ENCODE measurements at places on chromosomes 1 and 21.

GRCh38 chr1:221816899-221817298 is 75.0 kb upstream of the DUSP10 start:
- no peak for DNase-seq

GRCh38 chr1:66493731-66494130 is 40.2 kb upstream of the SGIP1 start:
- DNase-seq = no peak

- DNase-seq = no peak
Measured at GRCh38 chr1:96075704-96076455, 645.7 kb upstream of the PTBP2 start.

DNA sequence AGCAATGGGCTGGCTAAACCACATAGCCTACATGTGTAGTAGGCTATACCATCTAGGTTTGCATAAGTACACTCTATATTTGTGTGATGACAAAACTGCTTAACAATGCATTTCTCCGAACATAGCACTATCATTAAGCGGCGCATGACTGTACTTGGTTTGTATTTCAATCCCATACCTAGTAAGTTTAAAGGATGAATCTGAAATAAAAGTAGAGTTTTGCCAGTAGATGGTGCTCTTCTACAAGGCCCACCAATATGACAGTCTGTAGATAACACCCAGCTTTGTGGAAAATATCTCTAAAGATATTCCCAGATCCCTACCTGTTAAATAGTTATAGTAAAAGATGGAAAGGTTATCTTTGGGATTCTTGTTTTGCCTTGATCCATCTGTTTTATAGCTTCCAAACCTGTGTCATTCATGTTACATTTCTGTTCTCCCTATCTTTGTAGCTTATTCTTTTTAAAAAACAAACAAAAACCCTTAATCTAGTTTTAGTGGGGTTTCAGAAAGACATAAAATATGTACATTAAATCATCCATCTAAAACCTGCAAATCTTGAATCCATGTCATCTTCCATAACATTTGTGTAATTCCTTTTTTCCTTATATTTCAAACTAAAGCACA is 33.9 kb upstream of the ASPM start:
- no peak for DNase-seq

- no peak for DNase-seq
Measured at GRCh38 chr1:26820784-26821269, 5.7 kb upstream of the ZDHHC18 start.

DNA sequence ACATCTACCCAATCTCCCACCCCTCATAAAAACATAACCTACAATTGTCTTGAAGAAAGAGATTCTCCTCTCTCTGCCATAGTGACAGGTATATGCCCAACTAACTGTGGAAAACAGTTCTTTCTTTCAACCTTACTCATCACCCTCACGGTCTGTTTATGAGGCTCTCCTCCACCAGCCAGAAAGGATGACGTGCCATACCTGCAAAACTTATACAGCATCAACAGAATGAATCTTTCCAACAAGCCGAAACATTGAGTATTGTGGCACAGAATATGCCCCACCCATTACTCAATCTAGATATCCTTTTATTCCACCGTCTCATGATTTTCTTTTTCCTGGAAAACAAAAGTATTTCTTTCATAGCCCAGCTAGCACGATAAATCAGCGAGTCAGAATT is 55.7 kb downstream of the RBM11 start:
- no peak for DNase-seq

DNA sequence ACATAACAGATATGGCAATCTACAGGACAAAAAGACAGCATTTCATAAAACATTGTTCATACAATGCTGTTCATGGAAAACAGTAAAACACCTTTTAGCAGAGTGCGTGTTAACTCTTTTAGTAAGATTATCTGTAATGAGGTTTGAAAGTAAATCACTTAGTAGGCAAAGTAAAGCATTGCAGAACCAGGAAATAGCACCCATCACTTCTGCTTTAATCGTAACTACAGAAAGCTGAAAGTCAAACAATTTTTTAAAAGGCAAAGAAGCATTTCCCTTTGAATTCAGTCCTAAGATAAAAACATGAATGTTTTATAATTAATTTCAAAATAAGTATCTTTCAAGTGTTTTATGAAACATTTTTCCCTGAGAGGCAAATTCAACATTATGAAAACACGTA is 63.3 kb upstream of the RNF11 start:
- DNase-seq = no peak

GRCh38 chr1:168373869-168374268 is 93.2 kb downstream of the TBX19 start:
- DNase-seq = no peak

DNA sequence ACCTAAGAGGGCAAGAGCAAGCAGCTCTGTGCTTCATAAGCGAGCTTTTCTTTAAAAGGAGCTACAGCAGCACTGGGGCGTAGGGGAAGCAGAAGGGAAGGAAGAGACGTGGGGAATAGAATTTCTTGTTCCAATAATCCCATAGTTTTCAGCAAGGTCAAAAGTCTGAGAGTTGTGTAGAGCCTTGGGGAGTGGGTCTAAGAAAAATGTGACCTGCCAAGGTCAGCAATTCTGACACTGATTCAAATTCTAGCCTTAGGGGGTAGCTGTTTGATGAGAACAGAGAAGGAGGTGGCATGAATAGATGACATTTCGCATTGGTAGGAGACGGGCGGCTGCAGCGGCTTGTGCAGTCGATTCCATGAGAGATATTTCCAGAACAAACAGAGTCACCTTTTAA is 22.4 kb downstream of the PRRX1 start:
- DNase-seq = no peak

GRCh38 chr1:213697192-213697802 is 290.5 kb upstream of the PROX1 start:
- DNase-seq = no peak

DNA sequence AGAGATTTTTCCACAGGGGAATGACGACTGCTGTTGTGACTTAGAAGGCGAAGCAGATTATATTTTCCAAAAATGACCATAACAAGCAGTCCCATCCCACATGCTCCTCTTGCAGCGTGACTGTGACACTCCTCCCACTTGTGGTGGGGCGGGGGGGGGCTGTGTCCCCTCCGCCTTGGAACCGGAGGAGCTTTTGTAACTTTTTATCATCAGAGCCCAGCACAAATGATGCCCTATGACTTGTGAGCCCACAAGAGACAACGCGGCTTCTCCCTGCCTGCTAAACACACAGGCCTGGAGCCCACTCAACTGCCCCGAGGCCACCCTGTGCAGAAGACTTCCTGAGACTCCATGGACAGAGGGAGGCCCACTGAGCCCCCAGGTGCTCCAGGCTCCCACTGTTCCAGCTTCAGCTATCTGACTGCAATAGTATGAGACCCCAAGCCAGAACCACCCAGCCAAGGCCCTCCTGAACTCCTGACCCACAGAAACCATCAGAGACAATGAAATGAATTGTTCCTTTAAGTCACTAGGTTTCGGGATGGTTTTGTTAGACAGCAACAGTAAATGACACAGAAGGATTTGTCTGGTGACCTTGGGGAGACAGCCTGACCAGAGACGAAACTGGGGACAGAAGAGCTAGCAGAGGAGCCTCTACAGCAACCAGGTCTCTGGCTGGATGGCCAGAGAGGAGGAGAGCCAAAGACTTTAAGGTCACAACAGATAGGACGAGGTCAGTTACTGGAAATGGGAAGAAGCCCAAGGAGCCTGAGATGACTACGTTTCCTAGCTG is 58.8 kb downstream of the CAPZB start:
- no peak for DNase-seq

- no peak for DNase-seq
Measured at GRCh38 chr1:237690656-237691055, 200.1 kb downstream of the ZP4 start.

DNA sequence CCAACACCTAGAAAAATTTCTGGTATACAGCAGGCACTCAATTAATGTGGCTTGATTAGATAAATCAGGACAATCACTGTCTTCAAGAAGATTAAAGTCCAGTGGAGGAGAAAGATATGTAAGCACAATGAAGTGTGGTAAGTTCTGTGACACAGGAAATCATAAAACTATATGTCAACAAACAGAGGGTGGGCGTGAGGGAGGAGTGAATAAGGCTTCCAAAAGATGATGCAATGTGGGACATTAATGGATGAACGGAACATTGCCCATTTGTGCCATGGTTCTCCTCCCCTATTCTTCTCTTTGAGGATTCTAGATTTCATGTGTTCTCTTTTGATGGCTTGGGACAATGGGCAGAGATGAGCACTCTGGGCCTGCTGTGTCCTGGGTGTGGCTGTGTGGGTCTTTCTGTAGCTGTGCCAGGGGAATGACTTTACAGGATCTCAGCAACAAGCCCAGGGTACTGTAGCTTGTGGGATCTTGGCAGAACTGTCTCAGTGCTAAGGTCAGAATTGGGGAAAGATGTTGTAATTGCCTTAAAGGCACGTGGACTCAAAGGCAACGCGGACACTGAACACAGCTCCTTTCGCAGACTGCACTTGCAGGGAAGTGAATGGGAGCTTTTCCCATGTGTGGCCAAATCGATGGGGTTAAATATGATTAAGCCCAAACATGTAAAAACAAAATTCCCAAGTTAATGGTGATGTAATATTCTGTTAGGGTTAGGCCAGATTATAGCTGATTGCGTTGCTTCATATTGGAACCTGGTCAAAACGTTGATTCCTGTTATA is 366.9 kb downstream of the TGFB2 start:
- no peak for DNase-seq

- no peak for DNase-seq
Measured at GRCh38 chr21:33228455-33228854, 1.3 kb upstream of the IFNAR2 start.

- no peak for DNase-seq
Measured at GRCh38 chr1:200448034-200448762, 38.4 kb upstream of the ZNF281 start.

DNA sequence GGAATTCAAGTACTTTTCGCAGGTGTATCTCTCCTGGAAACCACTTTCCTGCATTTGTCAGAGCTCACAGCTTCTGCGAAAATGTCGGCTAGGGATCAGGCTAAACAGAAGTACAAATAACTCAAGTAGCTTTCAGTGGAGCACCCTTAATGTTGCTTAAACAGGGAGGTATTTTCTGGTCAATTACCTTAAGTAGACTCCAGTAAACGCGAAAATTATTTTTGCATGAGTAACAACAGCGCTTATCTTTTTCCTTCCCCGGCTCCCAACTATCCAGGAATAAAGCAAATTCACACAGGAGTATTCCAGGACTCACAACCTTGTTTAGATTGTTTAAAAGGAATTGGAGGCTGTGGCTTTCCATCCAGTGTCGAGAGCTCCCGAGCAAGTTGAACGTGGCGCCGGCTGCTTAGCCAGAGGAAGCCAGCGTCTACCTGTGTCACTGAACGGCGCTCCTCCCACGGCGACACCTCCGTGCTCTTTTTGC is 7.3 kb upstream of the SIM2 start:
- DNase-seq = no peak

GRCh38 chr1:32112806-32113375 is 5.0 kb downstream of the KPNA6 start:
- no peak for DNase-seq

- no peak for DNase-seq
Measured at GRCh38 chr1:47765742-47766485, 231.3 kb downstream of the TRABD2B start.

GRCh38 chr1:114997510-114998289 is 31.9 kb upstream of the TSHB start:
- no peak for DNase-seq

DNA sequence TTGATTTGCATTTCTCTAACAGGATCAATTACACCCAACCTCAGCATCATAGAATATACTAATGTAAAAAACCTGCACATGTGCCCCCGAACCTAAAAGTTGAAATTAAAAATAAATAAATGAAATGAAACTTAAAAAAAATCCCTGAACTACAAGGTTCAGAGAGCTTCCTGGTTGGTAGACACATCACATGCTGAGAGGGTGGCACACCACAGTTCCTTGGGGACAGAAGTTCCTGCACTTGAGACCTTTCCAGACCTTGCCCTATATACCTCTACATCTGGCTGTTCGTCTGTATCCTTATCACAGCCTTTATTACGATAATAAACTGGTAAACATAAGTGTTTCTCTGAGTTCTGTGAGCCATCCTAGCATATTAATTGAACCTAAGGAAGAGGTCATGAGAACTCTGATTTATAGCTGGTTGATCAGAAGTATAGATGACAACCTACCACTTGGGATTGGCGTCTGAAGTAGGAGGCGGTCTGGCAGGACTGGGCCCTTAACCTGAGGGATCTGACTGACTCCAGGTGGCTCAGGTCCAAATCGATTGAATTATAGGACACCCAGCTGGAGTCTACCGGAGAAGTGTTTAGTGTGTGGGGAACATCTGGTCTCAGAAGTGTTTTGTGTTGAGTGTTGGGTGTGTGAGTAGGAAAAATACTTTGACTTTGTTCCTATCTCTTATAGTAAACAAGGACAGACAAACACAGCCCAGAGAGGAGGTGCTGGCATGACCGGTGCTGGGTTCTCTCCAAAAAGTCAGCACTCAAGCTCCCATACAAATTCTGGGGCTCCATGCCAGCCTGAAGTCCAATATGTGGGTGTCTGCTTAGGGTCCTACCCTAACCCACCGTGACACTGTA is 19.0 kb downstream of the C1orf115 start:
- DNase-seq = no peak

GRCh38 chr1:64398936-64399335 is 71.0 kb upstream of the CACHD1 start:
- DNase-seq = no peak

GRCh38 chr1:82048596-82048995 is 247.9 kb downstream of the ADGRL2 start:
- no peak for DNase-seq

- DNase-seq = no peak
Measured at GRCh38 chr1:235366286-235366685, 941 bp upstream of the TBCE start.

GRCh38 chr1:34450325-34450724 is 273.6 kb downstream of the C1orf94 start:
- DNase-seq = no peak

GRCh38 chr1:84853741-84854721 is 39.0 kb downstream of the LPAR3 start:
- DNase-seq = no peak

DNA sequence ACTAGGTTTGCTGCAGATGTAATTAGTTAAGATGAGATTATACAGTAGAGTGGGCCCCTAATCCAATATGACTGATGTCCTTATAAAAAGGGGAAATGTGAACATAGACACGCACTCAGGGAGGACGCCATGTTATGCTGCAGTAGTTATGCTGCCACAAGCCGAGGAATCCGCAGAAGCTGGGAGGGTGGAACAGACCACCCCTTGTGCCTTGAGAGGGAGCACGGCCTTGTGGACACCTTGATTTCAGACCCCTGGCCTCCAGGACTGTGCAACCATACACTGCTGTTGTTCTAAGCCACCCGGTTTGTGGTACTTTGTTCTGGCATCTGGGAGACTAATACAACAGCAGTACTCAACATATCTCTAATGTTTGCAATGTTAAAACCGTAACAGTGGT is 57.9 kb upstream of the HIVEP3 start:
- no peak for DNase-seq

DNA sequence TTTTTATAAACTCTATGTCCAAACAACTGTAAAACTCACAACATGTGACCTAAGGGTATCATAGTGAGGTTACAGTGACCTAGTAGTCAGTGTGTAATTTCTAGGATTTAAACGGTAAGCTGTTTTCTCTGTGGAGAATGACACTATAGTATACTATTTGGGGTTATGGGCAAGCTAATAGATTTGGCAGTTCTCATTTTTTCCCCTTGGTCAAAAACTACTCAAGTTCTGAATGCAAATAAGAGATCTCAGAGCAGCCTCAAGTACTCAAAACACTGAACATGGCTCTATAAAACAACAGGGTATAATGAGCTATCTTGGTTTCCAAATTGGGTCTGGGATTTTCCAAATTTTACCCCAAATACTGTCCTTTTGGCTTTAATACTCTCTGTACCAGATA is 88.5 kb upstream of the HMCN1 start:
- no peak for DNase-seq
